ENCODE measurements at places on chromosomes 5 and 9. TPM values are rescaled to one million over a fixed set of nuclear protein-coding genes. Genes with fewer than 3 reads are reported as not detected.

Gene SH3GL2
- not detected for total RNA-seq

Gene SUSD3
- total RNA-seq = 20.6 TPM

Gene SLF1
- total RNA-seq = 11.1 TPM

Gene FOXD4L4
- total RNA-seq = not detected

Gene ANKRD31
- 0.89 TPM for total RNA-seq

Gene SLC36A3
- total RNA-seq = not detected

Gene NR5A1
- total RNA-seq = not detected

Gene PCDHGA12
- not detected for total RNA-seq

Gene PDE6A
- total RNA-seq = not detected

Gene FRMPD1
- not detected for total RNA-seq

Gene DAPK1
- 0.27 TPM for total RNA-seq

Gene SPOCK1
- not detected for total RNA-seq

Gene GGTA1
- total RNA-seq = not detected

Gene ELAVL2
- not detected for total RNA-seq

Gene FAXDC2
- total RNA-seq = 0.38 TPM

Gene HMMR
- 0.76 TPM for total RNA-seq
